ENCODE measurements at places on chromosomes 11 and 22.

GRCh38 chr11:32065865-32066629 is 24.8 kb upstream of the RCN1 start:
- no peak for DNase-seq

GRCh38 chr22:47439643-47440265 is 677.3 kb downstream of the TBC1D22A start:
- DNase-seq = no peak

DNA sequence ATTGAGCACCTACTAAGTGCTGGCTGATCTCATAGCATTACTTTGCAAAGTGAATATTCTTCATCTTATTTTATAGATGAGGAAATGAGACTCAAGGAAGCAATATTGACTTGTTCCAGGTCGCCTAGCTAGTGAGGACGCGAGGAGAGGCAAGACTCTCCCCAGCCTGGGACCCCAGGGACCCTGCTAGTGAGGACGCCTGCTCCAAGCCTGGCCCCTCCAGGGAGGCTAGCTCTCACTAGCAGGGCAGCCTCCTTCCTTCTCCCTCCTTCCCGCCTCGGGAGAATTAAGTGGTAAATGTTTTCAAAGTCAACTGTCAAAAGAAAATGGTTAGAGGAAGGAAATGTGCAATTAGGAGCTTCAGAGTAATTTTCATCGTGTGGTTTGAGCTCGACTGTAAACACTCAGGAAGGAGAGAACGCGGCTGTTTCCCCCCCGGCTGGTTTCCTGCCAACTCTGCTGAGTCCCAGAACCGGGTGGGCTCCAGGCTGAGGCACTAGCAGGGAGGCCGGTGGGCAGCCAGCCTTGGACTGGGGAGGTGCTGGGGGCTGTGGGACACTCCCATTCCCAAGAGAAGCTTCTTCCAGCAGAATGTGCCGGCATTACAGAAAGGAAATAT is 17.9 kb downstream of the MYEOV start:
- DNase-seq = no peak

DNA sequence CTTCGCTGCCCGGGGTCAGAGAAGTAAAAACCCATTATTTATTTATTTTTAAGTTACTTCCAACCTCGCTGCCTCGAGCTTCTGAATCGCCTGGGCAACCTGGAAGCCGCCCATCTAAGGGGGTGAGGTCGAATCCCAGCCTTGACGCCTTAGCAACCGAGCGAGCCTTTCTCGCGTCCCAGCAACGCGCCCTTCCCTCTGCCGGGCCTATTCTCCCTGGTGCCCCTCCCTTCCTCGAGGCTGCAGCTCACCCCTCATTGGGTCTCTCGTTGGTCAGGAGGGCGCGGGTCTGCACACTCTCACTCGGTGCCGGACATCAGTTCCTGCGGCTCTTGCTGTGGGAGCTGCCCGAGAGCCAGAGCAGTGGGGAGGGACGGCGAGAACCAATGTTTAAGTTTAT is at the start of gene CCDC81:
Gene CCDC81, plus strand, starts transcription at position 302 of the 400 bp plus-strand sequence. CDS start 277 bp downstream, outside the sequence.
- no peak for DNase-seq

DNA sequence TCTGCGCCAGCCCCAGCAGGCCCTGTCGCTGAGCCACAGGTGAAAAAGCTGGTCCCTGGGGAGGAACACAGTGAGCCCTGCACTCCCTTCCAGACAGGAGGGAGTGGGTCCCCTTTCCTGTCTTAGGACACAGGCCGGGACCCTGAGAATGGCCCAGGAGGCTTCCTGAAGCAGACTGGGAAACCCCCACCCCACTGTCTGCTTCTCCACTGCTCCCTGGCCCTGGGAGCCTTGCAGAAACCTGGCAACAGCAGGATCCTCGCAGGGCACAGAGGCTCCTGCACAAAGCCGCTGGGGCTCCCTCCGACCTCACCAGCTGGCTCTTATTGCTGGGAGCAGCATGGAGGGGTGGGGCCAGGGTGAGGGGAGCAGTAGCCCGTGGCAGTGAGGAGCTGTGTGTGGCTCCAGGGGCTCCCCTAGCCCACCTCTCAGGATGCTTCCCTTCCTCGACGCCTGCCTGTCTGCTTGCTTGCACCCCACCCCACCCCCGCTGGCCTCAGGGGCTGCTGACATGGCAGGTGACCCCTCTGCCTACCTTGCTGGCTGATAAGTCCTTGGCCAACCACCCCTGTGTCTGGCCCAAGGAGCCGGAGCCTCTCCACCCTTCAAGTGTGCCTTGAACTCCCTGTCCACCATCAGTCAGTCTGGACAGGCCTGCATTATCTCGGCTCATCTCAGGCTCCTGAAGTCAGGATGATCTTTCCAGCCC is 72.1 kb upstream of the KCNQ1OT1 start:
- no peak for DNase-seq

- no peak for DNase-seq
These were observed 53.3 kb downstream of the PANX1 start for GRCh38 chr11:94181943-94182342.

GRCh38 chr22:19798891-19799293 is 38.3 kb downstream of the TBX1 start:
- no peak for DNase-seq

- peak; percentile 14 for DNase-seq
These were observed 2.2 kb upstream of the RFPL2 start for GRCh38 chr22:32206774-32207758.

Data from fibroblast of mammary gland (primary cell).